Cerebellar nuclear complex (tissue), 1 donor: ENCODE measurements at places on chromosomes 4 and X.

- DNase-seq = no peak
These were observed 11.5 kb downstream of the CTAG1A start for GRCh38 chrX:154596290-154596929.

DNA sequence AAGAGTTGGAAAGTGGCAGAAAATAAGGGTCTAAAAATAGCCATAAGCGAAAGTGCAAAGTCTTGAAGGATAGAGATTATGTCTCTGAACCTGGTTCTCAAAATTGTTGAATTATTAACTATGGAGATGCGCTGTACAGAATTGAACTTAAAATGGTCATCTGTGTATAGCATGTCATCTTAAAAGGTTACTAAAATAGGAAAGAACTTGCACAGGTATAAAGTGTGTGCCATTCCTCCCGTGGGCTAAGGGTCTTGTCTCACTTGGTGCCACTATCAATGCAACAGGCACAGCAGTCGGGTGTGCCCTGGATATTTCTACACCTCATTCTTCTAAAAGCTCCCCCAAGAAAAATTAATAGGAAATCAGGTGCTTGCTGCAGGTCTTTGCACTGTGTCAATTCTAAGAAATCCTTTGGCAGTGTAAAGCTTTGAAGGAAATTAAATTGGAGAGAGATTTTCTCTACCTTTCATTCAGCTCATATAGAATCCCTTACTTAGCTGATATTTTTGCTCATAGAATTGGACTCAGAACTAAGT lies 2.4 kb downstream of the SORBS2 start:
- DNase-seq = no peak

- DNase-seq = no peak
These were observed 2.1 kb upstream of the MTNR1A start for GRCh38 chr4:186557486-186557885.

DNA sequence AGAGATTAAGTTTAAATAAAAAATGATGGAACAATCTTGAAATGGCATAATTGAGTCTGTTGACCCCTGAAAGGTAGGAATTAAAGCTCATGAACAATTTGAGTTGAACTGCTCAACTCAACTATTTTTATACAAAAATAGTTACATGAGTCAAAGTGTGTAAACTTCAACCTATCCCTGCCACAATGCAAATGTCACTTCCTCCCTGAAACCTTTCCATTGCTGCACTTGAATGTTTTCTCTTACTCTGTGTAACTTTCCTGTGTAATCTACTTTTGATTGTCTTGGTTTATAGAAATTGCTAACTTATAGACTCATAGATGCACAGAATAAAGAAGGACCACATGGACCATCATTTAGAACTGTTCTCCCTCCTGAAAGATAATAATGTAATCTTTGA lies 218.5 kb downstream of the GBA3 start:
- no peak for DNase-seq

GRCh38 chr4:86250619-86251018 lies 109.2 kb downstream of the MAPK10 start:
- no peak for DNase-seq
